ENCODE measurements at places on chromosomes 1 and 21.

- DNase-seq = no peak
These were observed 5.1 kb upstream of the ENAH start for GRCh38 chr1:225658041-225658440.

DNA sequence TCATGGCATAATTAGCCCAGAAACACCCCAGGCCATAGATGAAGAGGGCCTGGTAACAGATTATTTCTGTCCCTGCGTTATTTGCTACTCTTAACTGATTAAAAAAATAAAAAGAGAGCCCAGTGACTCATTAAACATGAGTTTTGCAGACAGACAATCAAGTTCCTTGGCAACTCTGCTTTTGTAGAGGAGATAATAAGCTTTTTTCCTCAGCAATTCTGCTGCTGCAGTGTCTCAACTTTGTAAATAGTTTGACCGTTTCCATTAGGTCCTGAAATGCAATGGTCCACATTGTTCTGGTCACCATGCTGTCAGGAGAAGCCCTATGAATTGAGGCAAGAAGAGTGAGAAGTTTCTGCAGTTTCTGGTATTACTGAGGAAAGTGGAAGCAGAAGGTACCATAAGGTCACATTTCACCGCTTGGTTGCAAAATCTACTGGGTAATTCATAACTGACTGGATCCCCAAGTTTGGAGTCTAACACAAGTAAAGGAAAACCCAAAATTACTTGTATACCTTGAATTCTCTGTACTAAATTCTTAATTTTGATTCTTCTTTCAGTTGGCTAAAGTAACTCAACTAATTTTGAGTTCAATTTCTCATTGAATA, 139.5 kb downstream of the ZZZ3 start:
- no peak for DNase-seq

DNA sequence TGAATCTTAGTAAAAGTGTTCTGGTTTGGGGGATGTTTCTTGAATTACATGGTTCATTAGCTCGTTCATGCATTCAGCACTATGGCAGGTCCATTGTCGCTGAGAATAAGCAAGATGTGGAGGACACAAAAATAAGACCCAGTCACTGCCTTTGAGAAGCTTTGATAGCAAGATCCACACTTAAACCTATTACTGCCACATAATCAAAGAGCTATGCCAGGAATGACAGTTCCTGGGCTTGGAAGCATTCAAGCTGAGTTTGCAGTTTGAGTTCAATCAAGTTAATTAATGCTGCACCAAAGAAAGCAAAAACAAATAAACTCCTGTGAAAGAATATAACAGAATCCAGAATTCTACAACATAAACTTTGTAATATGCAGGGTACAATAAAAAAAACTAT, 131.8 kb downstream of the MIS18A start:
- no peak for DNase-seq

DNA sequence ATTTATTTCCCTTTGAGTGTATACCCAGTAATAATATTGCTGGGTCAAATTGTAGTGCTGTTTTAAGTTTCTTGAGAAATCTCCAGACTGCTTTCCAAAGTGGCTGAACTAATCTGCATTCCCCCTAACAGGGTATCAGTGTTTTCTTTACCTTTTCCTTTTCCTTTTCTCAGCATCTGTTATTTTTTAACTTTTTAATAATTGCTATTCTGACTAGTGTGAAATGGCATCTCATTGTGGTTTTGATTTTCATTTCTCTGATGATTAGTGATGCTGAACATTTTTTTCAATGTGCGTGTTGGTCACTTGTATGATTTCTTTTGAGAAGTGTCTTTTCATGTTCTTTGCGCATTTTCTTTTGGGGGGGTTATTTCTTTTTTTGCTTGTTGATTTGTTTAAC, 374.9 kb upstream of the BRINP3 start:
- DNase-seq = no peak

DNA sequence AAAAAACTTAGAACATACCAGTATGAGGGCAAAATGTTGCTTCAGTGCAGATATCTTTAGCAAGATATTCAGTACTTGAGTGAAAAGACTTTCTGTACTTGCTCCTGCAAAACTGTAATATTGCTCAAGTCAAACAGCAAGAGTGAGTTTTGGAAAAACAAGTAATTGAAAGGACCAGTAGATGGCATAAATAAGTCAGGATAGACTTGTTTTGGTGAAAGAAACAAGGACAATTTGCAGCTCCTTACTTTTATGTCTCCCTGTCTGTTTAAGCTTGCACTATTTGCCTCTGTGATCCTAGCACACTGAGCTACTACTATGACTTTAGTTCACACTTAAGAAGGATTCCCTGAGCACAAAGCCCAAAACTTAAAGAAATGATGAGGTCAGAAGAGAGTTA, 39.1 kb downstream of the IFI44 start:
- DNase-seq = no peak

GRCh38 chr1:174134003-174134659, 25.2 kb upstream of the RABGAP1L start:
- no peak for DNase-seq

- DNase-seq = no peak
These were observed 65.6 kb upstream of the DAB1 start for GRCh38 chr1:57489358-57490036.

GRCh38 chr1:234218078-234218477, 155.2 kb upstream of the COA6 start:
- DNase-seq = no peak

GRCh38 chr1:207503950-207504349, 8.0 kb downstream of the CR1 start:
- no peak for DNase-seq

- DNase-seq = no peak
These were observed 19.6 kb upstream of the C2CD2 start for GRCh38 chr21:41973427-41973831.

GRCh38 chr1:29256979-29257804, 20.9 kb downstream of the PTPRU start:
- no peak for DNase-seq

GRCh38 chr1:1085171-1085841, 11.2 kb upstream of the RNF223 start:
- DNase-seq = no peak

- DNase-seq = no peak
These were observed 5.0 kb upstream of the SRSF4 start for GRCh38 chr1:29186707-29187106.

DNA sequence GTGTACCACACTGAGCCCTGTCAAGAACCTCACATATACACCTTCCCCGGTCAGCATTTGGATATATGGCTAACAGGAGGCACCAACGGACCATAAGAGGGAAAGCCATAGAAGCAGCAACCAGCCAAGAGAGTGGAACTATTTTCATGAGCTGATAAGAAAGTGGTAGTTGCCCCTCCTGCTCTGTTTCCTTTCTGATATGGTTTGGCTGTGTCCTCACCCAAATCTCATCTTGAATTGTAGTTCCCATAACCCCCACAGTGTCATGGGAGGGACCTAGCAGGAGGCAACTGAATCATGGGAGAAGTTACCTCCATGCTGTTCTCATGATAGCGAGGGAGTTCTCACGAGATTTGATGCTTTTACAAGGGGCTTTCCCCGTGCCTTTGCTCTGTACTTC, 366.1 kb upstream of the DAB1 start:
- no peak for DNase-seq

DNA sequence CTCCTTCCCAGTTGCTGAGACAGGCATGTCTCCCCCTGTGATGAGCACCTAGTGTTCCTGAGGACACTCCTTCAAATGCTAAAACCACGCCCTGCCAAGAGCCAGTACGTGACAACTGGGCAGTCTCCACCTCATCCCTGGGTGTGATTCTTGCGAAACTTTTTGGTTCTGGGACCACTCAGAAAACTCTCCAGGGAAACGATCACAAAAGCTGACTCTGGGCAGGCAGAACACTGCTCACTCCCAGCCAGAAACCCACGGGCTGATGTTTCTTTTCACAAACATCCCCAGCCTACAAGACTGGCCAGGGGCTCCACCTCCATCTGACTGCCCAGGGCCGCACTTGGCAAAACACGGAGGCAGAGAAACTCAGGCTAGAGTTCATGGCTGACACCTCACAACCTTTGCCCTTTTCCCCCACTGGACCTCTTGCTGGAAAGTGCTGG, 24.4 kb downstream of the DHRS3 start:
- no peak for DNase-seq

DNA sequence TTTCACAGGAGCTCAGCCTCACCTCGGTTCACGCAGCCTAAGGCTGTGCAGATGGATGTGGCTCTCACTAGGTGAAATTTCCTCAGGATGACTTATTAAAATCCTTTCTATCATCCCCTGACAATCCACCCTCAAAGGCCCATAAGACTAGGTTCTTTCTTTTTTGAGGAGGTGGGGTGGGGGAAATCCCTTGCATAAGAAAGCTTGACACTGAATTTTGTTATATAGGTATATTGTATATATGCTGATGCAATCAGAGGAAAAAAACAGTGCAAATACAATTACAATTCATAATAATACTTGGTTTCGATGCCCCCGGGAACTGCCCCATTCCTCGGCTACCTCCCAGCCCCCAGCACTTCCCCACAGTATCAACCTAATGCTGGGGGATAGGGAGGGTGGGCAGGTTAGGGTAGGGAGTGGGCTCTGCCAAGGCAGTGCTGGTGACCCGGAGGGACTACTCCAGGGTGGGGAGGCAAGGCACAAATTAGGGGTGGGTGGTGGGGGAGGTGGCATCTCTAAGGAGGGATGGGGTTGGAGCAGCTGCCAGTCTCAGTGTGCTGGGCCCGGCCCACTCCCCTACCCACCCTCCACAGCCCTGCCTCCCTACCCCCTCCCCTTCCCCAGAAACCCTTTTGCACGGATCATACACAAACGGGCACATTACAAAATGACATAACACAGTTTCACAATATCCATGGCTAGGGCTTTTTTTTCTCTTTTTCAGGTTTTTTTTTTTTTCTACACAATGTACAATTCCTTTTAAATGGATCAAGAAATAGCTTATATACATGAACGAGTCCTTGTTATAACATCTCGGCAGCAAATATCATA, 30.9 kb downstream of the SLC27A3 start:
- no peak for DNase-seq

DNA sequence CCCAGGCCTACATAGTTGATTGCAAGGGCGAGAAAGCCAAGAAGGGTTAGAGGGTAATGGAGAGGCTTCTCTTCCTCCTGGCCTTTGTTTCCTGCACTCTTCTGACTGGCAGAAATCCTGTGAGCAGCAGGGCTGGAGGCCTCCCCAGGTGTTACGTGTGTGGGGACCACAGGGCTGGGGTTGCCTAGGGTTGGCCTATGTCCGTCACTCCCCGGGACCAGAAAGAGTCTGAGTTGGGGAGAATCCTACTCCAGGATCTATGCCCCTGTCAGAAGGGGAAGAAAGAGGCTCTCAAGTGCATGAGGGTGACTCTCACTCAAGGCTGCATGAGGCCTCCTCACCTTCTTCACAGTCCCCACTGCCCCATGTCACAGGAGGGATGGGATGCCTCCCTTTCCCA, 38.5 kb downstream of the IGFN1 start:
- DNase-seq = no peak

- peak; percentile 57 for DNase-seq
These were observed at the start of gene THEMIS2 for GRCh38 chr1:27872059-27872801. Gene THEMIS2 (plus strand): TSS chr1:27872544. CDS start chr1:27872572, 28 bp downstream.

DNA sequence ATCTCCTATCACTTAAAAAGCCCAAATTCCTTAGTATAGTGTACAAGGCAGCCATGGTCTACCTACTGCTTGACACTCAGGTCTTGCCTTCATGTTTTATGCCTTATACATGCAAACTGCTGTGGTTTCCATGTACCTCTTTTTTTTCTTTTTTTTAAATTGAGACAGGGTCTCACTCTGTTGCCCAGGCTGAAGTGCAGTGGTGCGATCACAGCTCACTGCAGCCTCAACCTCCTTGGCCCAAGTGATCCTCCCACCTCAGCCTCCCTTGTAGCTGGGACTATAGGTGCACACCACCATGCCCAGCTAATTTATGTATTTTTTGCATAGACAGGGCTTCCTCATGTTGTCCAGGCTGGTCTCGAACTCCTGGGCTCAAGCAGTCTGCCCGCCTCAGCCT, 8.0 kb downstream of the CD55 start:
- no peak for DNase-seq

DNA sequence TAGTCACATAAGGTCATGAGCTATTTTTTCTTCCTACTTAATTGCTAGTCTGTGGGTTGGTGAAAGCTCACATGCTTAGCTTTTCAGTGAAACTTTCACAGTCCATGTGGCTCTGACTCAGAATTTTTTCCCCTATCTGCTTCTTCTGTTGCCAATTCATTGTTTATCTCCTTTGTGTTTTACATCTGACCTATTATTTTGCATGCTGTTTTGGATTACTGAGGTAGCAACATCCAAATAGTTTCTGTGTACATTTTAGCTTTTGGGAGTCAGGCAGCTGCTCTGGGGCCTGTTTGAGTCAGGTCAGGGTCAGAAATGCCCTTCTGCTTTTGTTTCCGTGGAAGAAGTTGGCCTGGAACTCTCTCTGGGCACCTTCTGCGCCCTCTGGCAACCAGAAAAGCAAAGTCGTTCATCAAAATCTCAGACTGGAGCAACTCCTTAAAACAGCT, 40.0 kb downstream of the ROR1 start:
- no peak for DNase-seq

GRCh38 chr1:34885405-34886247, 26.1 kb upstream of the SMIM12 start:
- DNase-seq = peak; percentile 55

DNA sequence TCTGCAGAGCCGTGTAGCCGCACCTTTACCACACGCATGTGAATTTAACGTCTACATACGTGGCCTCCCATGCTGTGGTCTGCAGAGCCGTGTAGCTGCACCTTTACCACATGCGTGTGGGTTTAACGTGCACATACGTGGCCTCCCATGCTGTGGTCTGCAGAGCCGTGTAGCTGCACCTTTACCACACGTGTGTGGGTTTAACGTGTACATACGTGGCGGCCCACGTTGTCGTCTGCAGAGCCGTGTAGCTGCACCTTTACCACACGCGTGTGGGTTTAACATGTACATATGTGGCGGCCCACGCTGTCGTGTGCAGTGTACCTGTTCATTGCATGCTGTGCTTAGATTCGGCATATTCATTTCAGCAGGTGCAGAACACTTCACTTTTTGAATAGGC, 17.5 kb downstream of the DFFB start:
- no peak for DNase-seq

DNA sequence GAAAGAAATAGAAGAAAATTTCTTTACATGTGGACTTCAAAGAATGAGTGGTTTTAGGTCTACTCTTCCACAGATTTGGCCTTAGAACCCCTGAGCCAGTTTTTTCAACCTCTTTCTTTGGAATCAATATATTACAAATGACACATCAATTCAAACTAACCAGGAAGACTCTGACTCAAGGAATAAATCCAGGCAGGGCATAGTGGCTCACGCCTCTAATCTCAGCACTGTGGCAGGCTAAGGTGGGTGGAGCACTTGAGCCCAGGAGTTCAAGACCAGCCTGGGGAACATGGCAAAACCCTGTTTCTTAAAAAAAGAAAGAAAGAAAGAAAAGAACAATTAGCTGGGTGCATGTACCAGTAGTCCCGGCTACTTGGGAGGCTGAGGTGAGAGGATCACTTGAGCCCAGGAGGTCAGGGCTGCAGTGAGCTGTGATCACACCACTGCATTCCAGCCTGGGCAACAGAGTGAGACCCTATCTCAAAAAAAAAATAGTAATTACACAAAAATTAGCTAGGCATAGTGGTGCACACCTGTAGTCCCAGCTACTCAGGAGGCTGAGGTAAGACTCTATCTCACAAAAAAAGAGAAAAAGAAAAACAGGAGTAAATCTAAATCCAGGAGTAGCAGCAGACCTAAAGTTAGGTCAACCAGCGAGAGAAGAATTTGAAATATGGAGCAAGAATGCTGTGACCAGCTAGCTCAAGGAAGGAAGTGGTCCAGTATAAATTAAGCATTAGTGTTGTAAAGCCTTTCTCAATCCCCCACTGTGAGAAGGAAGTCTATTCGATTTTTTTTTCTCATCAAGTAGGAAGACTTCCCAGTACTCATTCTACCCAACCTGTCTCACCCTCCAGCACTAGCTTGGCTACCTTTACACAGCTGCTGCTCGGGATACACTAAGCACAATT, 1.9 kb downstream of the SORT1 start:
- DNase-seq = no peak
